ENCODE measurements at places on chromosomes 16 and 17.

DNA sequence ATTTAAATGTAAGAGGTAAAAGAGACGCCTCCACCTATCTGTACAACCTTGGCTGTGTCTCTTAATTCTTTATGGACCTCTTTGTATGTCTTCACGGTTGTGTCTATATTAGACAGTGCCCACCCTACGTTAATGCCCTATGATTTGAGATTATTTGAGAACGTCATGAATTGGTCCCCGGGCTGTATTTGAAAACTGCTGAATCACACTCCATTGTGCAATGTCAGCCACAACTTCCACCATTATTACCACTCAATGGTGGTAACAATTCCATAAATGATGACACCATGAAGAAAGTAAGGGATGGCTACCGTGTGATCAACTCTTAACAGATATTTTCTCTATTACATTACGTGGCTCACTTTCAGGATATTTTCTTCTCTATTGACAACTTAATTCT lies 182.4 kb upstream of the RBFOX1 start:
- no peak for DNase-seq

DNA sequence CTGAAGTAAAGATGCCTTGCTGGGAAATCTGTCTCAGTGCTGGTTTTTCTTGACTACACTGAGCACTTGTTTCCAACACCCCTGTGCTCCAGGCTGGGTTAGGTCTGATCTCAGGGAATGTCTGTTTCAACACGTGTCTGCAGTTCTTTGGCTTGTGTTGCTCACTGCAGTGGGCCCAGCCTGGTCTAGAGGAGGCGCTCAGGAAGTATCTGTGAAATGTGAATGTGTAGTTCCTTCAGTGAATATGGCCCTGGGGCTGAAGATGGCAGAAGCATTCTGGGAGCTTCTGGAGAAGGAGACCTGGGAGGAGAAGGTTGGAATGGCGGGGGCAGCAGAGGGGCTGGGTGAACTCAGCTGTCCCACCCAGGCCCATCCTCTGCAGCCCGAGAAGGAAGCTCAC lies 8.1 kb upstream of the YPEL3 start:
- DNase-seq: no peak

DNA sequence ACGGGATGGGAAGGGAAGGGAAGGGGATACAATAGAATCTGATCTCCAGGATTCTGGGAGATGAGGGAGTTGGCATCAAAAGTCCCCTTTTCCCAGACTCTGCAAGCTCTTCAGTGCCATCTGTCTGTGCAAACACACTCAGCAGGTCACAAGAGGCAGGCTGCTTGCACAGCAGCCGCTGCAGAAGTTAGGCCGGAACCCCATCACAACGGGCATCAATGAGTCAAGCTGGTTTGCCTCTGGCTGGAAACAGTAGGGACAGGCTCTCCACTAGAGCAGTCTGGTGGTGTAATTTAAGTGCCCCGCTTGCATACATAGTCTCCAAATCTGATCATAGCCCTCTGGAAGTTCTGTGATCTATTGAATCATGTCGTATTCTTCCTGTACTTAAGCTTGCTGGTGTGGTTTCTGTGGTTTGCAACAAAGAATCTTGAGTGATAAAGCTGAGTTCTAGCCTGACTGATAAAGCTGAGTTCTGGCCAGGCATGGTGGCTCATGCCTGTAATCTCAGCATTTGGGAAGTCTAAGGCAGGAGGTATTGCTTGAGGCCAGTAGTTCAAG lies 33.7 kb upstream of the KDM8 start:
- DNase-seq: no peak

DNA sequence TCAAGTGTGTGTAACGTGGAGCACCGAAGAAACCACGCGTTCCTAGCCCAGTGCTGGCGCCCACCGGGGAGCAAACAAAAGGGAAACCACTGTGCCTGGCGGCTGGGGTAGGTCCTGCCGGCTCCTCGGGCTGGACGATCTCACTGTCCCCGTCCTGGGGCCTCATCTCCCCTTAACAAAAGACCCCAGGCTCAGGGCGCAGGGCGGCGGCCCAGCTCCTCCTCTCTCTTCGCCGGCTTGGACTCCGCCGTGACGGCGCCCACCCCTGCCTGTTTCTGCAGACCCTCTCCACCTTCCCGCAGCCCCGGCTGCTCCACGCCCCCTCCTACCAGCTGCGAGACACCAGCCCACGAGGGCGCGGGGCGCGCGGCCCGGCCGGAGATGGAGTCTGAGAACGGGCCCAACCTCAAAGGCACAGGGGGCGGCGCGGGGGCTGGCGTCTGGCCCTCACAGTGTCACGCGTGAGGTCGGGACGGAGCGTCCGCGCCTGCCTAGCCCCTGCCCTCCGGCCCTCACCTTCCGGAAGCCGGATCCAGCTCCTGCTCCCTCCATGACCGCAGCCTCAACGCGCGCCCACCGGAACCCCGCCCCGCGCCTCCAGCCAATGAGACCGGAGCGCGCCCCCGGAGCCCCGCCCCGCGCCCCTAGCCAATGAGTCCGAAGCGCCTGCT lies at the start of gene CENPX:
CENPX (minus strand) TSS at position 569 of the 671 bp plus-strand sequence; CDS start at position 552, 17 bp downstream.
- DNase-seq: no peak

- no peak for DNase-seq
Measured at GRCh38 chr17:82325286-82326180, 8.0 kb downstream of the SECTM1 start.

- no peak for DNase-seq
Measured at GRCh38 chr16:7839568-7839967, 506.9 kb downstream of the RBFOX1 start.

DNA sequence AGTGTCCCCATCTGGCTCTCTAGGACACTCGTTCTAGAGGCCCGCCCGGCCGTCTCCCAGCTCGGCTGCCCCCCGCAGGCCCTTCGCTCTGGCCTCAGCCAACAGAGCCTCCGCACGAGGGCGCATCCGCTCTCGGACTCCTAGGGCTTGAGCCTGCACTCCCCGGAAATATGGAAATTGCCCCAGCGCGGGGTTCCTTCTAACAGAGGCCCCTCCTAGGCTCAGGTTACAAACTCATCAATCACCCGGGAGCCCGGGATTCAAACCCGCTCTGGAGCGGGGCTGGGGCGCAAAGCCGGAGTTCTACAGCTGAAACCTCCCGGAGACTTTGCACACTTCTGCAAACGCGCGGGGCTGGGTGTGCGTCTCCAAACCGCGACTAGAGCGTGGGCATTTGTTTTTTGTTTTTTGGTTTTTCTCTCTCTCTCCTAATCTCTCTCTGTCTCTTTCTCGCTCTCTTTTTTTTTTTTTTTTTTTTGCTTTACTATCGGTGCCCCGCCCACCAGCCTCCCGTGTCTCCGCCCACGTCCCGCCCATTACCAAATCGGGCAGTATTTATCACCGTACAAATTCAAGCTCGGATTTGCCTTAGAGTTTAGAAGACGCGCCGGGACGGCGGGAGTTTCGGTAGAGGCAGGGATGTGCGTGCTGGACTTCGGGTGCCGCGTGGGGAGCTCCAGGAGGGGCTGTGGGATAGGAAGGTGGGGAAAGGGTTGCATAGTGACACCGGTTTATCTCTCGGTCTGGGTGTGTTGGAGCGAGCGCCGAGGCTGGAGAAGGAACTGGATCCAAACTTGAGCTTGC lies 2.4 kb upstream of the FOXL1 start:
- peak; percentile 97 for DNase-seq

GRCh38 chr17:57255182-57255775 lies 1.0 kb upstream of the MSI2 start:
- no peak for DNase-seq

DNA sequence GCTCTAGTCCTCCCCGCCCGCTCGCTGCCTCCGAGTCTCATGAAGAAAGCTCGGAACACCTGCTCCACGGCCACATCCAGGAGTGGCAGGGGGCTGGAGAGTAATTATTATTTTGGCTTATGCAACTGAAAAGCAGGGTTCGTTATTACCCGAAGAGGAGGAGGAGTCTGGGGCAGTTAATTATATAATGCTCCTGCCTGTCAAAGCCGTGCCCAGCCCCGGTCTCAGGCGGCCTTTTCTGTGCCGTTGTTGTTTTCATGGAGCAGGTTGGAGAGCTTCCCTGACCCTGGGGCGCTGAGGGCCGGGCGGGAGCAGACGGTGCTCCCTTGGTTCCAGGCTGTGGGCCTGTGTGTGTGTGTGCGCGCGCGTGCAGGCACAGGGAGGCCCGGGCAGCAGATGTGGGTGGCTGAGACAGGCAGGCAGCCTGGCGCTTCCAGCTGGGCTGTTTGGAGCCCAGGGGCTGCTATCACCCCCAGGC lies 2.4 kb downstream of the JPH3 start:
- DNase-seq: no peak

- DNase-seq: no peak
Measured at GRCh38 chr16:66342294-66342900, 24.1 kb upstream of the CDH5 start.

GRCh38 chr17:78592991-78593329 lies 15.8 kb upstream of the DNAH17 start:
- no peak for DNase-seq

DNA sequence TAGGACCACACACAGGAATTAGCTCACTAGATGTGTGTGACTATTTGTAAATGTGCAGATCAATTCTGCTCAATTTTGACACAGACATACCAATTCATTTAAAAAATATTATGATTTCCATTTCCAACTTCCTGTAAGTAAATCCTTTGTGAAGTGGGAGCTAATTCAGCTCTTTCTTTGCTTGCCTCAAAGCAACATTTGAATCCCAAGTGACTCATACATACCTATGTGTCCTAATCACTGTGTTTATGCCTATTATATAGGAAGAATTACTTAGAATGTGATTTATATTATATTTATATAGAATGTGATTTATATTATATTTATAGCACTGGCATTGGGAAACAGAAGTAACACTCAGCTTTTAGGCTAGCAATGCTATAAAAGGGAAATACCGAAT lies 195.9 kb upstream of the C17orf78 start:
- DNase-seq: no peak

DNA sequence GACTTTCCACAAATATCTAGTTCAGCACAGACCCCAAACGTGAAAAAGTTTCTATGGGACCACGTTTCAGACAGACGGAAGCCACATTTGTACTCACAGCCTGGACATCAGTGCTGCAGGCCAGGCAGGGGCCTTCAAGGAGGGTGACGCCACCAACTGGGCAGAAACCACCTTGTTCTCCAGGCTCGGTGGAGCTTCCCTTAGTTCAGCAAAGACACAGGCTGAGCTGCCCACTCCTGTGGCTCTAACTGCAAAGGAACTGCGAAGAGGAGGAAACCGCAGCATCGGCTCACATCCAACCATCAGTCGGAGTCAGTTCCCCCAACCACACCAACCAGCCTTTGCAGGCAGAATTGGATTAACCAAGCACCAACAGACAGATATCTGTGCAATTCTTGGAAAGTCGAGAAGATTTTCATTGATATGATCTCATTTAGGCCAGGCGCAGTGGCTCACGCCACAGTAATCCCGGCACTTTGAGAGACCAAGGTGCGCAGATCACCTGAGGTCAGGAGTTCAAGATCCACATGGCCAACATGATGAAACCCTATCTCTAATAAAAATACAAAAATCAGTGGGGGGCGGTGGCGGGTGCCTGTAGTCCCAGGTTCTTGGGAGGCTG lies 73.3 kb upstream of the CNEP1R1 start:
- DNase-seq: no peak
